Activated naive CD4-positive, alpha-beta T cell (primary cell): ENCODE measurements at places on chromosomes 2 and 18.

DNA sequence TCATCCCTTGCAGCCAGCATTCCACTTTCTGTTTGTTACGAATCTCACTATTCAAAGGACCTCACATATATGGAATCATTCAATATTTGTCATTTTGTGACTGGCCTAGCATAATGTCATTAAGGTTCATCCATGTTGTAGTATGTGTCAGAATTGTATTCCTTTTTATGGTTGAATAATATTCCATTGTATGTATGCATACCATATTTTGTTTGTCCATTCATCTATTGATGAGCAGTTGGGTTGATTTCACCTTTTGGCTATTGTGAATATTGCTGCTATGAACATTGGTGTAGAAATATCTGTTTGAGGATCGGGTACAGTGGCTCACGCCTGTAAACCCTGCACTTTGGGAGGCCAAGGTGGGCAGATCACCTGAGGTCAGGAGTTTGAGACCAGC, 35.0 kb downstream of the PSMD14 start:
- DNase-seq: no peak

DNA sequence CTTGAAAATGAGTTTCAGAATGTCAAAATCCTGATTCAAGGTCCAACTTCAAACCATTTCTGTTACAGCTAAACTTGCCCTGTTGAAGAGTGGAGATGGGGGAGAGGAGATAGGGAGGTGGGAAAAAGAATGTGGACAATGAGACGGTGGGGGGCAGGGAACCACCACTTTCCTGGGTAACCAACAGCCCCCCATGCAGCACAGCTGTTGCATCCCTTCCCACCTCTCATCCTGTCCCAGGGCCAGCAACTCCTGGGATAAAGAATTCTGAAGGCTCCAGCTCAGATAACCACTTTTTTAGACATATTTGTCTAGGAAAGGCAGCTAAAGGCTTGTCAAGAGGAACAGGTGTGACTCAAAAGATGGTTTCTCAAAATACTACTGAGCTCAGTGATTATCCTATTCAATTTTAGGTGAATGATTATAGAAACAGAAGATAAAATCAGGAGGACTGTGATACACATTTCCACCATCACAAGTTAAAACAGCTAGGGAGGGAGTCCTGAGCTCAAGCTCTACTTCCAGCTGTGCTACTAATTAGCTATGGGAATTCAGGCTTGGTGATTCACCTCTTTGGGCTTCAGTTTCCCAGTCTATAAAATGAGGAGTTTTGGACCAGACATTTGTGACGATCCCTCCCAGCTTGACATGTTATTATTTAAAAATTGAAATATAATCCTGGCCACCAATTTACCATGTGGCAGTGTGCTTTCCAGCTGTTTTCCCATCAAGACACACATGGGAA, 36.3 kb downstream of the HDHD2 start:
- DNase-seq: no peak

GRCh38 chr18:28398471-28398870, 221.5 kb upstream of the CDH2 start:
- no peak for DNase-seq

- DNase-seq: no peak
Observed at GRCh38 chr2:134676960-134677359, 41.8 kb downstream of the TMEM163 start.

DNA sequence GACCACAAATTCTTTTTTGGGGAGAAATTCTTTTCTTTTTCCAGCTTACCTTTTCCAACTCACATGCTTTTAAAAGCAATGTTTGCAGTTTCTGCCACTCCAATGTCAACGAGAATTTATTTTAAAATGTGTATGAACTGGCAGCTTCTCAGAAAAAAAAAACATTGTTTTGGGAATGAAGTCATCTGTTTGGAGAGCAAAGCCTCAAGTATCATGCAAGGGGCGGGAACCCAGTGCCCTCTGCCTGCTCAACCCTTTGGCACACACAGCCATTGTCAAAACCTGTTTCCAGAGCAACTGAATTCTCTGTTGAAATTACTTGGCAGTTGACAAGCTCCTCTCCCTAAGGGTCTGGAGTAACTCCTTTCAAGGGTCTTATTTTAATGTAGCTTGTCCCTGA, 128.5 kb downstream of the QPCT start:
- DNase-seq: no peak

GRCh38 chr2:8997108-8997507, 6.4 kb downstream of the MBOAT2 start:
- DNase-seq: no peak

GRCh38 chr18:73060666-73061288, 193.0 kb upstream of the NETO1 start:
- DNase-seq: no peak
